ENCODE measurements at places on chromosomes 3 and 15. TPM values are rescaled to one million over a fixed set of nuclear protein-coding genes. Genes with fewer than 3 reads are reported as not detected.

- DNase-seq, result no peak
- H3K27me3 ChIP-seq, result no peaks in the 10 kb centered on the region
- H3K27ac ChIP-seq, result no peak overlapping the region
- no peaks in the 10 kb centered on the region for H3K36me3 ChIP-seq
These were observed 36.9 kb upstream of the CTSH start for GRCh38 chr15:78981532-78982313.

DNA sequence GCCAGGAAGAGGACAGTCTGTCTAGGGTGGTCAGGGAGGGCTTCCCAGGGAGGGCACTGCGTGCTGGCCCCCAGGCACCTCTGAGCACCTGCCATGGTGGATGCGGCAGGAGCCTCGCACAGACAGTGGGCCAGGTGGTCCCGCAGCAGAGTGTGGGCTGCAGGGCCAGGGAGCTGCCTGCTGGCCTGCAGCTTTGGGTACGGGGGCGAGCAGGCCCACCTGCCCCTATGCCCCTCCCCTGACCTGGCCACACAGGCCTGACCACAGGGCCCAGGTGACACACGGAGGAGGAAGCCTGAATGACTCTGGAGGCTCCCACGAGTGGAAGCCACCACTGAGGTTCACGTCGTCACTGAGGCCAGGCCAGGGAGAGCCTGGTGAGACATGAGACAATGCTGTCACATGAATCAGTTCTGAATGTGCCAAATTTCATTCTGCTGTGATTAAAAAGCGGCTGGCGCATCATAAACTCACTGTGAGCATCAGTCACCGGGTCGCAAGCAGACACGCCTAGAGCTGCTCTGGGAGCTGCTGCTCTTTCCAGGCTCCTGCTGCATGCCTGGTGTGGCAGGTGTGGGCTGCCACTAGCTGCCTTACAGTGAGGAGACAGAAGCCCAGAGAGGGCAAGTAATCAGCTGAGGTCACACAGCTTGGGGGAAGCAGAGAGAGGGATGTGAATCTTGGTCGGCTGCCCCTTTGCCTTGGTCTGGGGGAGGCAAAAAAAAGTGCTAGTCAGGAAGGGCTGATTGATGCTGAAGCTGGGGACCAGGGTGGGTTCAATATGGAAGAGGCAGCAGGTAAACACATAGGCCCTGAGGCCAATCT lies 39.5 kb upstream of the IQSEC1 start:
- no peaks in the 10 kb centered on the region for H3K36me3 ChIP-seq
- H3K27me3 ChIP-seq, result no peaks in the 10 kb centered on the region
- H3K27ac ChIP-seq, result no peak overlapping the region
- no peak overlapping the region for H3K4me3 ChIP-seq
- DNase-seq, result no peak

GRCh38 chr3:184734903-184735701 lies 23.2 kb upstream of the MAGEF1 start:
- no peak for DNase-seq
- no peaks in the 10 kb centered on the region for H3K36me3 ChIP-seq
- H3K27me3 ChIP-seq, result peaks cover 7% of the 10 kb centered on the region
- no peak overlapping the region for H3K27ac ChIP-seq
- H3K4me3 ChIP-seq, result no peak overlapping the region

GRCh38 chr15:70339571-70340493 lies 242.1 kb upstream of the TLE3 start:
- peak; percentile 67 for DNase-seq
- peaks cover 2% of the 10 kb centered on the region for H3K4me1 ChIP-seq

DNA sequence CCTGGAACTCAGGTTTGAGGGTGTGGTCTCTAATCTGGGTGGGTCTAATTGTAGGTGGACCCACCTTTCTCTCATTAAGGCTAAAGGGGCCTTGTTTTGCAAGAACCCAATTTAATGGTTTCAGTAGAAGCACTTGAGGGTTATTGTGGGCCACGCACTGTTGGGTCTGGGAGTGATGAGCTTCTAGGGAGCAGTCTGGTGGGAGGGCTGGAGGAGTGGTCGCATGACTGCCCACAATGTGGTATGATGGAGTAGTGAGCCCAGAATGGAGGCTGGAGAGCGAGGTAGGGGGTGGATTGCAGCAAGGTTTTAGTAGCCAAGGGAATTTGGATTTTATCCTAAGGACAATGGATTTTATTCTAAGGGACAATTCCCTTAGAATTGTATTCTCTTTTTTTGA lies 2.7 kb downstream of the TATDN2 start:
- H3K4me1 ChIP-seq, result peaks cover 5% of the 10 kb centered on the region
- H3K36me3 ChIP-seq, result peaks cover 3% of the 10 kb centered on the region

- DNase-seq, result no peak
- no peaks in the 10 kb centered on the region for H3K27me3 ChIP-seq
- H3K4me3 ChIP-seq, result no peak overlapping the region
These were observed 85.2 kb upstream of the WDR72 start for GRCh38 chr15:53844634-53845033.

DNA sequence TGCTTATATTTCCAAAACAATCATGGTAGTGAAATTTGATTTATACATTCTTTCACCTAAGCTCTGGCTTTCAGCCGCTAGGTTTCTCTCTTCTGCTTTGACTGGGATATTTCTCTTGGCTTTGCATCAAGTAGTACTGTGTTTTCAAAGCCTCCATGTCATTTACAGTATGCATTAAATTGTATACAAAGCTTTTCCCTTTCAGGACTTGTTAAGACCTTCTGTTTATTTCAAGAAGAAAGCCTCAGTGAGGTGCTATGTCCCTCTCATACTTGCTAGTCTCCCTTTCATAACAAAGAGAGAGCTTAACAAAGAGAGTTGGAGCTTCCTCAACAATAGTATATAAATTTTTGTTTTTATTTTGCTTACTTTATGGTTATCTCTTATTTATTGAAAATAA lies 84.2 kb upstream of the SLC25A26 start:
- no peak overlapping the region for H3K27ac ChIP-seq
- no peaks in the 10 kb centered on the region for H3K36me3 ChIP-seq
- H3K4me1 ChIP-seq, result no peaks in the 10 kb centered on the region
- no peak overlapping the region for H3K4me3 ChIP-seq
- no peak for DNase-seq

GRCh38 chr3:168973206-168973605 lies 690.3 kb downstream of the MECOM start:
- H3K4me1 ChIP-seq, result no peaks in the 10 kb centered on the region
- no peak for DNase-seq
- no peak overlapping the region for H3K27ac ChIP-seq
- no peak overlapping the region for H3K4me3 ChIP-seq
- no peaks in the 10 kb centered on the region for H3K36me3 ChIP-seq

GRCh38 chr3:160061525-160061924 lies 72.9 kb downstream of the IL12A start:
- DNase-seq, result no peak
- no peaks in the 10 kb centered on the region for H3K4me1 ChIP-seq
- no peak overlapping the region for H3K4me3 ChIP-seq
- H3K27me3 ChIP-seq, result peaks cover 3% of the 10 kb centered on the region
- no peaks in the 10 kb centered on the region for H3K36me3 ChIP-seq

- H3K27ac ChIP-seq, result no peak overlapping the region
- H3K36me3 ChIP-seq, result no peaks in the 10 kb centered on the region
- no peaks in the 10 kb centered on the region for H3K27me3 ChIP-seq
- DNase-seq, result no peak
These were observed 199.8 kb upstream of the NR2F2 start for GRCh38 chr15:96130734-96131133.

DNA sequence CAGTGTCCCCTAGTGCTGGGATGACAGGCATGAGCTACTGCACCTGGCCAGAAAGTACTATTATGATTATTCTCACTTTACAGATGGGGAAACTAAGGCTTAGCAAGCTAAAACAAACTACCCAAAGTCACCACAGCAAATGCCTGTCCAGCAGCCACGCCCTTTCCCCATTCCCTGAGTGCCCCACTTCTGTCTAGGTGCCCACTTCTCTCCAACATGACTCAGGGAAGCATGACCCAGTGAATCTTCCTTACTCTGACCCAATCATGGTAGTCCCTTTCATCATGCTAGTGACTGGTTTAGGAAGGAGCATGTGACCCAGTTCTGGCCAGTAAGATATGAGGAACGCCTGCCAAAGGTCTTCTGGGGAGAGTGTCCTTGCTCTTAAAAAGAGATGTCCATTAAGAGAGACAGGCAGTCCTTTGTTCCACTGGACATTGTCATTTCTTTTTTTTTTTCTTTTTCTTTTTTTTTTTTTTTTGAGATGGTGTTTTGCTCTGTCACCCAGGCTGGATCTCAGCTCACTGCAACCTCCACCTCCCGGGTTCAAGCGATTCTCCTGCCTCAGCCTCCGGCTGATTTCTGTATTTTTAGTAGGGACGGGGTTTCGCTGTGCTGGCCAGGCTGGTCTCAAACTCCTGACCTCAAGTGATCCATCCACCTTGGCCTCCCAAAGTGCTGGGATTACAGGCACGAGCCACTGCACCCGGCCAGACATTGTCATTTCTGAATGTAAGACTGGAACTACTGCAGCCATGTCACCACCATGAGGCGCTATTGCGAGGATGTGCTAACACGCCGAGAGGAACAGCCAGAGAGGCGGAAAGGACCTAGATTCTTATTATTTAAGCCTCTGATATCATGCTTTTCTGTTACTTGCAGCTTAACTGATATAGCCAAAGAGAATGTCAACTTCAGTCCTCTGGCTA lies 19.8 kb downstream of the MEGF11 start:
- no peak overlapping the region for H3K27ac ChIP-seq
- DNase-seq, result peak; percentile 3
- no peak overlapping the region for H3K4me3 ChIP-seq
- H3K36me3 ChIP-seq, result no peaks in the 10 kb centered on the region
- H3K4me1 ChIP-seq, result no peaks in the 10 kb centered on the region

DNA sequence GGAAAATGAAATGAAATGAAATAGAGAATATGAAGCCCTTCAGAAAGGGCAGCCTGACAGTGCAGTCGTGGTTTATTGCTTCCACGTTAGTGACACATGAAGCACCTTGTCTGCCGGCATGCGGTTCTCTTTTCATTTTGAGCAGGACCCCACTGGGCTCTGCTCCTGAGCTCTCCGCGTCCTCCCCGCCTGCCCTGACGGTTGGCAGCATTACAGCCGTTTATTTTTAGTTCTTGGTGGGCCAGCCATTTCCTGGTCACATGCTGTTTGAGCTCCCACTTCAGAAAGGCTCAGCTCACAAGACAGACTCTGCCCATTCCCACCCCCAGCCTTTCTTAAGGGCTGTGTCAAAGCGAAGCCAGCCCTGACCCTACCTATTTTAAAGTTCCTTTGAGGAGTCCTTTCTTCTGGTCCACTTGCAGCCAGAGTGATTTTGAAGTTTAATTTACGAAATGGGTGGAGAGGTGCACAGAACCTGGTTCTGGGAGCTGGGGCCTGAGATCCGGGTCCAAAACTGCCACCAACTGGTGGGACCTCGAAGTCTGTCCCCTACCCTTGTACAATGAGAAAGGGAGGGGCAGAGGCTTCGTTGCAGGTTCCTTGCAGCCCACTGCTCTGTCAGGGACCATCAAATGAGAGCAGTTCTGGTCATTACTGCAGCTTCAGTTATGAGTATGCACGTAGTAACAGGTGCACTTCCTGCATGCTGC lies 60.1 kb downstream of the MGLL start:
- peaks cover 5% of the 10 kb centered on the region for H3K36me3 ChIP-seq
- H3K27ac ChIP-seq, result no peak overlapping the region
- DNase-seq, result peak; percentile 45
- peaks cover 25% of the 10 kb centered on the region for H3K4me1 ChIP-seq
- no peaks in the 10 kb centered on the region for H3K27me3 ChIP-seq

DNA sequence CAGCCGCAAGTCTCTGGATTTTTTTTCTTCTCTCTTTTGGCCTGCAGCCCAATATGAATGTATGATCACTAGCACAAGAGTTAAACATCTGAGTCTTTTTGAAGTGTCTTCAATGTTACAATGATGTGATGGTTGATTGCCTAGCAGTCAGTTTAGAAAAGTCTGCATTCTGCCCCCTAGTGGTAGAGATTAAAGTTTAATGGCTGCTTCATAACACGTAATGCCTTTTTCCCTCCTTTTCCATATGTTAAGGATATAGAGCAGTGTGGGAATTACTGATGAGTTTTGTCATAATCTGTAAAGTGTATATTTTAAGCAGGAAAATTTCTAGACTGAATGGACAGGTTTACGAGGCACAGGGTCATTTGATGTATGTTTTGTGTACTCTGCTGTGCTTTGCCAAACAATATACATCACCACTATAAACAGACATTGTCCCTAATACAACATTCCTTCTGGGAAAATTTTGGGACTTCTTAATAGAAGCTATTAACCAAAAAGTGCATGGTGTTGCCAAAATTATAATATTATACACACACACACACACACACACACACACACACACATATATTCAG lies 1038.5 kb upstream of the NR2F2 start:
- H3K27ac ChIP-seq, result no peak overlapping the region
- H3K4me3 ChIP-seq, result no peak overlapping the region
- peaks cover 24% of the 10 kb centered on the region for H3K4me1 ChIP-seq
- no peaks in the 10 kb centered on the region for H3K27me3 ChIP-seq
- H3K36me3 ChIP-seq, result no peaks in the 10 kb centered on the region

DNA sequence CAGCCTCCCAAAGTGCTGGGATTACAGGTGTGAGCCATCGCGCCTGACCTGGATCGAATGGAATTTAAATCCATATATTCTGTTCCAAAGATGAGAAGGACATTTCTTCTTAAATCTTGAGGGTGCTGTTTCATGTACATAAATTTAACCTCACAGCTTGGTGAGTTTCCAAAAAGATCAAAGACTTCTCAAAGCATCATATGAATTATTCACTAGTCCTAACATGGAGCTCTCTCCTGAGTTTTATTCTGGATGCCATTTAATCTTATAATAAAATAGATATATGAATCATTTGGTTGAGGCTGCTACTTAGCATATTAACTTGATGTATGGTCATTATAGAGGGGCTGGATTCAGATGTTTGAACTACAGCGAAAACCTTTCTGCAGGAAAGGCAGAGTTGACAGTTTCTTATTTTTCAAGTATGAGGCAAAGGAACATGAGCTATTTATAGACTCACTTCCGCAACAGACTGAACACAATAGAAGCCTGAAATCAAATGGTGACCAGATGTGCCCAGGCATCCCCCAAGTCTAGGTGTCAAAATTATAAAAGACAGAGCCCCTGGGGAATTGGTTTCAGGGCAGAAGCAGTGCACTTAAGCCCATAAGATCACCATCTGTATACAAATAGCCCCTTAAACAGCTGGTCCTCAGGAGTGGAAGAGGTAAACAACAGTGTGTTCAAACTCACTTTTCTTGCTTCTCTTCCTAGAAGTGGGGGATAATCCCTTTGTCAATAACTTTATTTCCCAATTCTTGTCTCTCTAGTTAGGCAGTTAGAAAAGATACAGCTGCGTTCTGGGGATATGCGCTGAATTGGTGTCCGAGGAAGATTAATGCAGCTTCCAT lies 29.7 kb downstream of the STARD9 start:
- no peaks in the 10 kb centered on the region for H3K27me3 ChIP-seq
- no peaks in the 10 kb centered on the region for H3K36me3 ChIP-seq
- no peak overlapping the region for H3K4me3 ChIP-seq
- peaks cover 4% of the 10 kb centered on the region for H3K4me1 ChIP-seq

GRCh38 chr3:100047455-100048141 lies 66.7 kb downstream of the FILIP1L start:
- no peak overlapping the region for H3K4me3 ChIP-seq
- no peaks in the 10 kb centered on the region for H3K36me3 ChIP-seq
- DNase-seq, result peak; percentile 84
- no peaks in the 10 kb centered on the region for H3K27me3 ChIP-seq

- no peak for DNase-seq
- H3K27me3 ChIP-seq, result no peaks in the 10 kb centered on the region
- H3K27ac ChIP-seq, result no peak overlapping the region
These were observed 41.0 kb downstream of the GPR160 start for GRCh38 chr3:170078620-170079281.

The NRG4 gene
- total RNA-seq, result not detected

The SEMA6D gene
- total RNA-seq, result 13.4 TPM

The PLA2G4D gene
- total RNA-seq, result not detected

The TM4SF1 gene
- 423 TPM for total RNA-seq

The MORC1 gene
- total RNA-seq, result not detected

The TUSC7 gene
- total RNA-seq, result not detected
